GOT3 (cell line): ENCODE measurements at places on chromosomes 16 and 17.

DNA sequence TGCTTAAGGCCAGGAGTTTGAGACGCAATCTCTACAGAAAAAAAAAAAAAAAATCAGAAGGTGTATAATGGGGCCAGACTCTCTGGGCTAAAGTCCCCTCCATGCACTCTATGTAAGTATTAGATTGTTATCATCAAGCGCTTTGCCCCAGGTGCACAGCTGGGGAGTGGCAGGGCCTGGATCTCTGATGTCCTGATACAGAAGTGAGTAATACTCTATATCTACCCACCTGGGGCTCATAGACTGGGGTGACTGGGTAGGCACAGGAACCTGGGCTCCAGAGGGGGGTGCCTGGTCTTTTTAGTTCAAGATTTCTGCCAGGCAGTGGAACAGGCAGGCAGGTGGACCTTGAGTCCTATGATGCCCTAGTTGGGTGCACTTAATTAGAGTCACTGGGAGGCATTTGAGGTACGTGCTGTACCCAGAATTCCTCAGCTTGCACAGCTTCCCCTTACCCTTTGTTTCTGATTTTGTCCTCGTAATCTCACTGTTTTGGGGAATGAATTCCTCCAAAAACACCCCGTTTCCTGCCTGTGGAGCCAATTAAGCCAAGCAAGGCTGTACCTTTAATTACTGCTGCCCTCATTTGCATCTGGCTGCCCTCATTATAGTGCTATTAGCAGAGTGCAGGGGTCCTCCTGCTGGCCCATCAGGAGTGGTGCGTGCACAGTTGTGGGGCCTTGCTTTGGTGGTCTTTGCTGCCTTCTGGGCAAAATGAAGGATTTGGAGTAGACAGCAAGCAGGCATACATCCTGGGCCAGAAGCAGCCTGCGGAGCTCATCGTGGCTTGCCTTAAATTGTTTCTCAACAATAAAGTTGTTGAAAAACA, 239.0 kb downstream of the SNX29 start:
- DNase-seq: no peak

- no peak for DNase-seq
Measured at GRCh38 chr17:1904273-1905182, 74.7 kb downstream of the RPA1 start.

- no peak for DNase-seq
Measured at GRCh38 chr16:68070806-68071517, 14.2 kb upstream of the NFATC3 start.

- no peak for DNase-seq
Measured at GRCh38 chr17:33520426-33521330, 227.6 kb upstream of the ASIC2 start.

DNA sequence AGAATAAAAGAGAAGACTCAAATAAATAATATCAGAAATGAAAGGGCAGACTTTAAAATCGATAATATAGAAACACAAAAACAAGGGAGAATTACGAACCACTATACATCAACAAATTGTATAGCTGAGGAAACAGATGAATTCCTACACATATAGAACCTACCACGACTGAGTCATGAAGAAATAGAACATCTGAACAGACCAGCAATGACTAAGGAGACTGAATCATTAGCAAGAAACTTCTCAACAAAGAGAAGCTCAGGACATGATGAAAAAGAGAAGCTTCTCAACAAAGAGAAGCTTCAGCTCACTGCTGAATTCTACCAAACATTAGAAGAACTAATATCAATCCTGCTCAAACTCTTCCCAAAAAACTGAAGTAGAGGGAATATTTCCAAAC, 255.9 kb downstream of the CEP112 start:
- DNase-seq: no peak

DNA sequence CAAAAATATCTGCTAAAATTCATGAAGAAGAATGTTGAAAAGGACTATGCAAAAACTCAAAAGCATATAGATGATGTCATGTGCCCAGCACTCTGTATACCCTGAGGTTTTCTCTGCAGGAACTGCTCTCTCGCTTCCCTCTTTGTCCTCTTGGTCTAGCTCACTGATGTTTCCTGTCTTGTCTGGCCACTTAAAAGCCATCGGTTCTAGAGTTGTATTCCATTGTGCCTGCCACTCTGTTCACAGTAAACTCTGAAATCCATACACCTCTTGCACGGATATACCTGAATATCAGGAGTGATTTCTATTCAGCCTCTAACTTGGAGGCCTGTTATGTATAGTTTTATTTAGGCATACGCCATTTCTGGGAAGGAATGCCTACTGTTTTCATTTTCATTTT, 101.0 kb upstream of the CNTNAP4 start:
- no peak for DNase-seq

GRCh38 chr17:70332356-70333210, 163.3 kb downstream of the KCNJ2 start:
- no peak for DNase-seq
